ENCODE measurements at places on chromosomes 5 and 9.

- no peak for DNase-seq
Observed at GRCh38 chr9:118630931-118631595, 738.2 kb downstream of the BRINP1 start.

- DNase-seq = no peak
Observed at GRCh38 chr5:150141544-150142184, 14.0 kb downstream of the PDGFRB start.

DNA sequence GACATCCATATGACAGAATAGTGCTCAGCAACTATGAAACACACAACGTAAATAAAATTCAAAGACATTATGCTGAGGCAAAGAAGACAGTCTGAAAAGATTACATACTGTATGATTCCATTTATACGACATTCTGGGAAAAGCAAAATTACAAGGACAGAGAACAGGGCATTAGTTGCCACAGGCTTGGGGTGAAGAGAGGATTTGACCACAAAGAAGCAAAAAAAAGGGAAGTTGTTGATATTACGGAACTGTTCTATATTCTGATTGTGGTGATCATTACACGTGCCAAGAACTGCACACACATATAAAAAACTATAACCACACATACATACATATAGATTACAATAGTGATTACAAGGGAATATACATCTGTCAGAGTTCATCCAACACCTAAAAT lies 24.1 kb downstream of the CDK5RAP2 start:
- DNase-seq = no peak

GRCh38 chr5:79959407-79959806 lies 31.7 kb downstream of the MTX3 start:
- DNase-seq = no peak

- DNase-seq = no peak
Observed at GRCh38 chr5:123755653-123756317, 243.8 kb downstream of the CSNK1G3 start.

GRCh38 chr9:135220601-135221575 lies 133.4 kb downstream of the OLFM1 start:
- DNase-seq = no peak

GRCh38 chr5:96629774-96630173 lies 32.4 kb upstream of the CAST start:
- DNase-seq = no peak

DNA sequence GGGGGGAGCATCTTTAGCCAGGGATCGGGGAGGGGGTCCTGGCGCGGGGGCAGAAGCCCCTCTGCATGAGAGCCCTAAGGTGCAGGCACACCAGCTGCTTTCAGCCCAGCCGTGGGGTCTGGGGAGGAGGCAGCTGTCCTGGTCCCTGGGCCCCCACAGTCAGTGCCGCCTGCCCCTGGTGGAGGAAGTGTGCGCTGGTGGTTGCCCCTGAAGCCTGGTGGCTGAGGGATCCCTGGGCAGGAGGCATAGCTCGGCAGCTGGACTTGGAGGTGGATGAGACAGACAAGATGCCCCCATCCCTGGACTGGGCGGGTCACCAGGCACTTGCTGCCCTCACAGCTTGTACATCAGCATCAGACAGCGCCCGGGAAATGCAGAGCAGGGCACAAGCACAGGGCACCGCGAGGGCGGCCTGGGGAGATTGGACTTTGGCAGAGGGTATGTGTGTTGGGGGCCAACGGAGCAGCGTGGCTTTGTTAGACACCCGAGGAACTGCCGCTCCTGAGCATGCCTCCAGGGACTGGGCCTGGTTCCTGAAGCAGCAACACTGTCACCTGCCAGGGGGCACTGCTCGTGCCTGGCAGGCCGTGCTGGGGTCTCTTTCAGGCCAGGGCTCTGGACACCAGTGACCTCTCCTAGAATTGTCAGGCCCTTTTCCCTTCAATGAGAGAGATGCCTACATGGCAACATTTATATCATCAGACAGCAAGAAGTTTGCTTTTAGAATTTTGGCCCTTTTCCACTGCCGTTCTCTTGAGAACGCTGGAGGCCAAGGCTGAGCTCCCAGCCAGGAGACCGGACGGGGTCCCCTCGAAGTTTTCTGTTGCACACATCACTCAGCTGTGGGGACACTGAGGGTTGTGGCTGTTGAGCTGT lies 41.9 kb upstream of the CTSL start:
- no peak for DNase-seq

DNA sequence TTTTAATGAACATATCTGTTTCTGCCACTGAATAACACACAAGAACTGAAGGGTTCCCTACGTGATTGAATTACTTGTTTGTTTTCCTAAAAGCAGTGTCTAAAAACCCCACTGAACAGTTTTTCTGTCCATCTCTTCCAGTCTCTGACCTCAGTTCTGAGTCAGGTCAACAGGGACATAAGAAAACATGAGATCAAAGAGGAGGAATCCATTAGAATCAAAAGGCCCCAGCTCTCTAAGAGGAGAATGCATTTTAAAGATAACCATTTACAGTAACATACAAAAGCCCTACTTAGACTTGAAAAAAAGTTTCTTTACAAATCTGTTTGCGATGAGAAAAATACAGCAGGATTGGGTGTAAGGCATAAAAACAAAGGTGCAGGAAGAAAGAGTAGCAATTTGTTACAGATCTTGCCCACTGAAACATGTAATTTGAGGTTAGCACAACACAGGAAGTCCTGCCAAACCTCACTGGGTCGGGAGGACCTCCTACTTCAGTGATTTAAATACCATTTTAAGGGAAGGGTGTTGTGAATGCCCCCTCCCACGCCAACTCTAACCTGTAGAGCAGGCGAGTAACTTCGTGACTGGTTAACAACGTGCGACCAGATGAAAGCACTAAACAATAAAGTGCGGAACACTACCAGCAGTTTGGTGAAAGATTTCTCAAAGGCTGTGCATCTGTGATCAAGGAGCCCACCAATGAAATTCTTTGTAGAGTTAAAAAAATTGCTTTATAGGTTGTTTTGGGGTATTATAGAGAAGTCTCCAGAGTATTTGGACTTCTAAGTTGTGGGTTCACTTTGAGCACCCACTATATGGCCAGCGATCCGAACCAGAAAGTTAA lies 1.3 kb downstream of the QSOX2 start:
- peak; percentile 83 for DNase-seq

DNA sequence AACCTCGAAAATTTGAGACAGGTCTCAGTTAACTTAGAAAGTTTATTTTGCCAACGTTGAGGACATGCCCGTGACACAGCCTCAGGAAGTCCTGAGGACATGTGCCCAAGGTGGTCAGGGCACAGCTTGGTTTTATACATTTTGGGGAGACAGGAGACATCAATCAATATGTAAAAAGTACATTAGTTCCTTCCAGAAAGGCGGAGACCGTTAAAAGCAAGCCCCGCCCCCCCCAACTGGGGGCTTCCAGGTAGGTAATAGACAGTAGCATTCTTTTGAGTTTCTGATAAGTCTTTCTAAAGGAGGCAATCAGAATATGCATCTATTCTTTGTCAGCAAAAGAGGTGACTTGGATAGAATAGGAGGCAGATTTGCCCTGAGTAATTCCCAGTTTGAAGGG lies 599 bp upstream of the MOCS2 start:
- DNase-seq = peak; percentile 14

DNA sequence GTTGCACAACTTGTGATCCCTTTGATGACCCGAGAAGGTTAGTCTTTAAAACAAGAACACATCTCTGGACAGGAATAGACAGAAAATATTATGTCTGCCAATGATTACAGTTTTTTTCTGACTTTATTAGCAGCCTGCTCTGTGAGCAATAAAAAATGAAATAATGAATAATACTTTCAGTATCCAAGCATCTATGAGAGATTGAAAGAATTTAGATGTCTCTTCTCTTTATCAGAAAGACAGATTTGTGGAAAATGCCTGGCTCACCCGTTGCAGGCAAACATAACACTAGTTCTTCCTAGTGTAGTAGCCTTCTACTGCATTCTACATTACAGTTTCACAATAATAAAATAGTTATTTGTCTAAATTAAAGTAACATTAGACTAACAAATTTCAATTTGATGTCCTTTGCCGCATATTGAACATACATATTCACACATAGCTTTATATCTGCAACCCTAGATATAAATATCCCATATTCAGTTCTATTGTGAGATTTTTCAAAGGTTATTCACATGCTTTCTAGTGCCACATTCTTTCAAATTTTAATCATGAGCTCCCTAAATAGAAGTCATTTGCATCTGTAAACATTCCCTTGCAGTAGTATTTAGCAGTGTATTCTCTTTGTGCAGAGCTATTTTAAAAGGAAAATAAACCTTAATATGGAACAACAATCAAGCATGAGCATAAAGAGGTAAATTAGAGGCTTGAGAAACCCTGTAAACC lies 267.3 kb downstream of the EFNA5 start:
- no peak for DNase-seq

DNA sequence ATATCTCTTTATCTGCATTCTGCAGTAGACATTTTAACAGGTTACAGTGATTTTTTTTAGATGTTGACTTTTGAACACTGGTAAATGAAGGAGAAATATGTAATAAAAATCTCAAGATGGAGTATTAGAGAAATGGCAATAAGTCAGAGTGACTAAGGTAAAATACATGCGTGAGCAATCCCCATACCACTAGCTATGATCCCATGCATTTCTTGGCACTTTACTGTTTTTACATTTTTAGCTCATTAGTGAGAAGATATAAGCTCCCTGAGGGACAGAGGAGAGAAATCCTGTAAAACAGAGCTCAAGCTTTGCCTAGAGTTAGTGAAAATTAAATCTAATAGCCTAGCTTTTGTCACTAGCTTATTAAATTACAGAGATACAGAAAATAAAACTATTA lies 181.9 kb upstream of the TRPM3 start:
- DNase-seq = no peak

GRCh38 chr5:37054391-37054790 lies 177.8 kb downstream of the NIPBL start:
- DNase-seq = no peak

DNA sequence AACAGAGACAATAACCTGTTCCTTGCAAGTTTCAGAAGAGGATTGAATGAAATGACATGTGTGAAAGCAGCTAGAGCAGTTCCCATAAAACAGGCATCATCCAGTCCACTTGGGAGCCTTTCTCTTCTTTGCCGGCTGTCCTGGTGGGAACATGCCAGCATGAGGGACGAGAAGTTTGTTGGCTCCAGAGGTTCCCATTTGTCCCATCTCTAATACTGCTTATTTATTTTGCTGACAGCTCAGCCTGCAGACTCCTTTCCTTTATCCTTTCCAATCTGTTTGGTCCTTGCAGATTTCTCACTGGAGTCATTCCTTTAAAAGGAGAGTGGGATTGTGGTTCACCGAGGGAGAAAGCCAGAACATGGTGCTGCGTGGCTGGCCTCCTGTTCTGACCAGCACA lies 321.5 kb upstream of the CLINT1 start:
- DNase-seq = no peak

DNA sequence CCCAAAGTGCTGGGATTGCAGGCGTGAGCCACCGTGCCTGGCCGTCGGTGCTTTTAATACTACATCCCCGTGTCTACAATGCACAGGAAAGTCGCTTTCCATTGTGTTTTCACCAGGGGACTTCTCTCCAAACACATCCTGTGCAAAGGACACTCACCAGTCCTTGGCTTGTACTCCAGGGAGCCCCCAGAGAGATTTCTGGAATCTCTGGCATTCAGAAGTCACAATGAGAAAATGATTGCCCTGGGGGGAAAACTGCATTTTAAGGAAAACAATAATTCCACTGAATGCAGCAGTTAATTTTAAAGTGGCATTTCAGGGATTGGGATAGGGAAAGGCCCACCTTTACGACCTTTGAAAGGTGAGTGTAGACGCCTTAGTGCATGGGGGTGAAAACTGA lies 112.0 kb downstream of the ADAMTS16 start:
- no peak for DNase-seq

- no peak for DNase-seq
Observed at GRCh38 chr5:66560371-66560770, 35.8 kb upstream of the MAST4 start.

- DNase-seq = no peak
Observed at GRCh38 chr5:14909369-14909768, 37.8 kb upstream of the ANKH start.

GRCh38 chr5:101009758-101010519 lies 106.9 kb upstream of the ST8SIA4 start:
- no peak for DNase-seq

DNA sequence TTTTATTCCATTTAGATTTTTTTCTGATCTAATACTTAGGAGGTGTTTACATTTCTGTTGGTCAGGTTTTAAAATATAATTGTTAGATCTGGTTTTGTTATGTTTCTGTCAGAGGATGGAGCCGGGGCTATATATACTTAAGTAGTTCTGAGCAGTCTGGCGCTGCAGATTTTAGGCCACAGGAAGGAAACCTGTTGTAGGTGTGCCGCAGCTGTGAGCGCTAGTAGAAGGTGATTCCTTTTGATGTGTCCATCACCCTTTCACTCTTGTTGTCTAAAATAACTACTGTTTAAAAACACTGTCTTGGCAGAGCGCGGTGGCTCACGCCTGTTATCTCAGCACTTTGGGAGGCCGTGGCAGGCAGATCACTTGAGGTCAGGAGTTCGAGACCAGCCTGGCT lies 17.0 kb downstream of the ZBTB34 start:
- DNase-seq = no peak

DNA sequence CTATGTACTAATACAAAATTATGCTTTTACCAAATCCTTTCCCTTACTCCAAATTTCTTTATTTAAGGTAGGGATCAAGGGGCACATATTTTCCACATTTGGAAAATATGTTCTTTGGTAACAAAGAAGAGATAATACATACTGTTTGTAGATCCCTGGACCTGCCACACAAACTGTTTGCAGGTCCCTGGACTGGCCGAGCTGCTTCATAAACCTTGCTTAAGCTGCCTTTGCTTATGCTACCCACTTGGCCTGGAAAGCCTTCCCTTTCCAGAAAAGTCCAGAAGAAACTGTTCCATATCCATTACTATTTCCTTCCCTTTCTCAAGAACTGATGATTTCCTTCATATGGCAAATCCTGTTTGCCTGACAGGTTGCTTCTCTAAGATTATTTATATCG lies 22.6 kb upstream of the DMXL1 start:
- no peak for DNase-seq

DNA sequence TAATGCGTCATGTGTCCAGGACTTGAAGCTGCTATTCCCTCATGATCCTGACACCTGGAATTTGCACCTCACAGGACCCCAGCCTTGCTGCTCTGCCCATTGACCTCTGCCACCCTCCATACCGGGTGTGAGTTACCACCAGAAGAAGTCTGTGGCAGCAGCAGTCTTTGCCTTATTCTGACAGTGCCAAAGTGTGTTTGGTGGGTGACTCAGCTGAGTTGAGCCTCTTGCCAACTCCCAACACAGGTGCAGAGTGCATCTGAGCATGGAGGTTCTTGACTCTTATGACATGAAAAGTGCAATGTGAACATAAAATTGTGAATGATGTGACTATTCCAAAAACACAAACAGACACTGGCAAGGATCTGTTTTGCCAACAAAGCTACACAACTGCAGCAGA lies 1166.5 kb upstream of the CDH18 start:
- no peak for DNase-seq

DNA sequence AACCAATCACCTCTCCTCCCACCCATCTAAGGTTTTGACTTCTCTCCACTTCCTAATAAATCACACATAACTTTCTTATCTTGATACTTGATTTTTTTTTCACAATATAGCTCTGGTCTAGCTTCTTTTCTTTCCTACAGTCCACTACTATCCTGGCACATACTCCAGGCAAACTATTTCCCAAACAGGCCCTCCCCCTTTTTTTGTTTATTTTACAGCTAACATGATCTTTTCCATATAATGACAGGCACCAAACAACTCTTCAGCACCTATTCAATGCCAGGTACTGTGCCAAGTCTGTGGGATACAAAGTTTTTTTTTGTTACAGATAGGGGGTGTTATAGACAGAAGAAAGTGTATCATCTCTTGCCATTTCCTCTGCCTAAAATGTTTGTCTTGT lies 7.9 kb downstream of the TYRP1 start:
- DNase-seq = no peak
